ENCODE measurements at places on chromosomes 7 and 10. TPM values are rescaled to one million over a fixed set of nuclear protein-coding genes. Genes with fewer than 3 reads are reported as not detected.

The ST8SIA6 gene
- total RNA-seq = 1.3 TPM

The ZFAND4 gene
- total RNA-seq = 29.8 TPM

The SHH gene
- not detected for total RNA-seq

The CPN1 gene
- not detected for total RNA-seq
